ENCODE measurements at places on chromosomes 7 and 10.

- DNase-seq = no peak
These were observed 12.0 kb downstream of the TET1 start for GRCh38 chr10:68572151-68572550.

DNA sequence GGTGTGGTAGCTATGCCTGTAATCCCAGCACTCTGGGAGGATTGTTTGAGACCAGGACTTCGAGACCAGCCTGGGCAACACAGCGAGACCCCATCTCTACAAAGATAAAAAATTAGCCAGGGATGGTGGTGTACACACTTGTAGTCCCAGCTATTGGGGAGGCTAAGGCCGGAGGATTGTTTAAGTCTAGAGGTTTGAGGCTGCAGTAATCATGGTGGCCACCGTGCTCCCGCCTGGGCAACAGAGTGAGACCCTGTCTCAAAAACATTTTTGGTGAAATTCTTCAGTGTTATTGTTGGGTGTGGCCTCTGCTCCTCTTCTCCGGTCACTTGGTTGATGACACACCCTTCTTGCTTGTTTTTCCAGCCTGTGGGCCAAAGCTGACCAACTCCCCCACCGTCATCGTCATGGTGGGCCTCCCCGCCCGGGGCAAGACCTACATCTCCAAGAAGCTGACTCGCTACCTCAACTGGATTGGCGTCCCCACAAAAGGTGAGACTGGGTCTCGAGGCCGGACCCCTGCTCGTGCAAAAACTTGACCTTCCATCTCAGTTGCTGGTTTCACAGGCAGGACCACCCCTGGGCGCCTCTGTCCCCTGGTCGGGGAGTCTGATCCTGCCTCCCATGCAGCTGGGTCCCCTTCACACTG lies 10.6 kb downstream of the PFKFB3 start:
- DNase-seq = no peak

GRCh38 chr10:74145133-74145532 lies 5.5 kb downstream of the AP3M1 start:
- DNase-seq = no peak

DNA sequence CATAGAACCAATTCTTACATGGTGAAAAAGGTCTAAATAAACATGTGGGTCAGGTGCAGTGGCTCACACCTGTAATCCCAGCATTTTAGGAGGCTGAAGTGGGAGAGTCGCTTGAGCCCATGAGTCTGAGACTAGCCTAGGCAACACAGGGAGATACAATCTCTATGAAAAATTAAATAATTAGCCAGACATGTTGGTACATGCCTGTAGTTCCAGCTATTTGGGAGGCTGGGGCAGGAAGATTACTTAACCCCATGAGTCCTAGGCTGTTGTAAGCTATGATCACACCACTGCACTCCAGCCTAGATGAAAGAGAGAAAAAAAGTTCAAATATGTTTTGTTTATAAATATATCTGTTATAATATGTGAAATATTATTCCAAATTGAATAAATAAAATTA lies 643.6 kb downstream of the IPMK start:
- no peak for DNase-seq

- DNase-seq = no peak
These were observed 23.0 kb downstream of the P4HA1 start for GRCh38 chr10:73073627-73074026.

GRCh38 chr7:158274404-158274811 lies 313.2 kb downstream of the PTPRN2 start:
- DNase-seq = no peak

DNA sequence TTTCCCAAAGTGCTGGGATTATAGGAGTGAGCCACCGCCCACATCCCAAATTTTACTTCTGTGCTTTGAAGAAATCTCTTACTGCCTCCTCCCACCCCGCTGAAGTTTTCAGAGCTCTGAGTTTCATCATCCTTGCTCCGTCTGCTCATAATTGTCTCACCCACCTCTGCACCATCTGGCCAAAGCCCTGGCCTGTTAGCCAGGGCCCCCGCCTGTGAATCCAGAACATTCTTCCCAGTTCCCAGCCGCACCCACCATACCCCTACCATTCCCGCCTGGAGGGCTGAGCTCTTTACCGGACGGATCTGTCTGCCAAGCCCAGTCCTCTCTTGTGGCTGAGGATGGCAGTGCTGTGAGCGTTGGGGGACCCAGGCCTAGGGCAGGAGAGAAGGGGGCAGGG lies 14.5 kb downstream of the SSC4D start:
- DNase-seq = no peak

- DNase-seq = peak; percentile 87
These were observed 2.5 kb upstream of the TMEM178B start for GRCh38 chr7:141071260-141071854.

DNA sequence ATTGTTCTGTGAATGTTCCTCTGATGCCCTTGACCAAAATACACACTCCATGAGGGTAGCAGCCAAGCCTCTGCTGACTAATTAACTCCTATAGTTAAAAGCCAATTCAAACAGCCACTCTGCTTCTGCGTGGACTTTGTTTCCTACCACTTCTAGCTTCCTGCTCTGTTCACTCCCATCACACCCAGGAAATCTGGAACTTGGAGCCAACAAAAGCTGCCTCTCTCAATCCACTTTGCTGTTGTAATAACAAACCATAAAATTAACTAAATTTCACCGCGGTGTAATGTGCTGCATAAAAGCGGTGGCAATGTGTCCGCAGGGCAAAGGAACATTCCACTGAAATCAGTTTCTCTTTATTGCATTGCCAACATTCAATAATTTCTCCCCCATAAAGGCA lies 239.5 kb downstream of the PLXNA4 start:
- DNase-seq = no peak

GRCh38 chr10:102452672-102453340 lies 1.5 kb upstream of the C10orf95 start:
- no peak for DNase-seq

- no peak for DNase-seq
These were observed 95.8 kb upstream of the ZNF716 start for GRCh38 chr7:57354195-57354594.

- no peak for DNase-seq
These were observed 133.8 kb downstream of the CPEB3 start for GRCh38 chr10:92156874-92157773.

DNA sequence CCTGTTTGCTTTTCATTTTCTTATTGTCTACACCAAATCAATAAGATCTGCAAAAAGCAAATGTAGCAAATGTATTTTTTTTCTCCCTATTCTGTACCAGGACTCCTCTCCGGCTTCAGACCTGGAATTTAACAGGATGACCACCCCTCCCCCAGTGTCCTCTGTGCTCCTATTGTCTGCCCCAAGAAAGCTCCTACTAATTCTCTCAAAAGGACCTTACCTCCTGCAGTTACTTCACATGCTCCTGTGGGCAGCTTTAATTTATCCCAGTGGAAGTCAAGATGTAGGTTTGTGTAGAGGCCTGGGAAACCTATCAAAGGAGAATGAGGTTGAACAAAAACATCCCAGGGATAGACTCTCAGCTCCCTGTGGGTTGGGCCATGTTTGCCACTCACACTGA lies 31.3 kb downstream of the PLXNA4 start:
- DNase-seq = no peak

GRCh38 chr10:78401624-78402367 lies 368.1 kb downstream of the RPS24 start:
- no peak for DNase-seq

GRCh38 chr7:2972835-2973161 lies 70.9 kb downstream of the CARD11 start:
- DNase-seq = no peak

- no peak for DNase-seq
These were observed 45.5 kb upstream of the PRSS1 start for GRCh38 chr7:142703655-142704305.

DNA sequence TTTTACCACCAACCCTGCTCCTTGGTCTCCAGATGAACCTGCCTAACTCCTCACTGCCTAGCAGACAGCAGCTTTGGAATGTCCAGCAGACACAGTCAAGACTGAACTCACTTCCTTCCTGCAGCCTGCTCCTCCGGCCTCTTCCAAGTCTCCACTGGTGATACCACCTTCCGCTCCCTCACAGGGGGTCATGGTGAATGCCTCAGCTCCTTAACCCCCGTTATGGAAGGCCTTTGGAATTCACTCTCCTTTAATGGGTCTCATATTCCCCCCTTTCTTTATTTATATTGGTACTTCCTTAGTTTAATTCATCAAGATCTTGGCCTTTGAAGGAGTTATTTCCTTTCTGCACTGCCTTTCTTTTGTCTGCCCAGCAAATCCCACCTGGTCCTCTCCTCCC lies 44.9 kb upstream of the ZNF32 start:
- no peak for DNase-seq

GRCh38 chr7:90836937-90837336 lies 240.8 kb downstream of the CDK14 start:
- DNase-seq = no peak

DNA sequence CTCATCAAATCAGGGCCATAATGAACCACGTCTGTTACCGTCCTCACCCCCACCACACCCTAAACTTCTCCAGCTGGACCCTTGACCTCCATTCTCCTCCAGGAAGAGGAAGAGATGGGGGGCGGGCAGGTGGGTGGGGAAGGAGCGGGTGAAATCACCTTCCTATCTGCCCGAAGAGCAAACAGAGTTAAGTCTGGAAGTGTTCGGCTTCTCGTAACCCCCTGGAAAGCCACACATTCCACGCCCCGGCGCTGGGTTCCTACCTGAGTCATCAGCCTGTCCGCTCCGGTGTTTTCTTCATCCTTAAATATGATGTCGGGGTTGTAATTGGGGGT lies 736 bp downstream of the SHH start:
- DNase-seq = no peak

DNA sequence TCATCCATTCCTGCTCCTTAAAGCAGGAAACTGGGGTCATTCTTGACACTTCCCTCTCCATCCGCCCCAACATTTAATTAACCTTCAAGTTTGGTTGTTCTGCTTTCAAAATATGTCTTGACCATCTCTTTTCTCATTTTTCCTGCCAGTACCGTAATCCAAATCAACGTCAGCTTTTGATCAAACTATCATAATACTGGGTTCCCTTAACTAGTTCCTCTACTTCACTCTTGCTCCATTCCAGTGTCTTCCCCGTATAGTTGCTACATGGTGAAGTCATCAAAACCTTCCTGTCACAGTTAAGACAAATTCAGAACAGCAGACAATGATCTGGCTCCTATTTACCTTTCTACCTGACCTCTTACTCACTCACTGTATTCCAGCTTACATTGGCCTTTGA lies 6.6 kb upstream of the KLF14 start:
- no peak for DNase-seq

DNA sequence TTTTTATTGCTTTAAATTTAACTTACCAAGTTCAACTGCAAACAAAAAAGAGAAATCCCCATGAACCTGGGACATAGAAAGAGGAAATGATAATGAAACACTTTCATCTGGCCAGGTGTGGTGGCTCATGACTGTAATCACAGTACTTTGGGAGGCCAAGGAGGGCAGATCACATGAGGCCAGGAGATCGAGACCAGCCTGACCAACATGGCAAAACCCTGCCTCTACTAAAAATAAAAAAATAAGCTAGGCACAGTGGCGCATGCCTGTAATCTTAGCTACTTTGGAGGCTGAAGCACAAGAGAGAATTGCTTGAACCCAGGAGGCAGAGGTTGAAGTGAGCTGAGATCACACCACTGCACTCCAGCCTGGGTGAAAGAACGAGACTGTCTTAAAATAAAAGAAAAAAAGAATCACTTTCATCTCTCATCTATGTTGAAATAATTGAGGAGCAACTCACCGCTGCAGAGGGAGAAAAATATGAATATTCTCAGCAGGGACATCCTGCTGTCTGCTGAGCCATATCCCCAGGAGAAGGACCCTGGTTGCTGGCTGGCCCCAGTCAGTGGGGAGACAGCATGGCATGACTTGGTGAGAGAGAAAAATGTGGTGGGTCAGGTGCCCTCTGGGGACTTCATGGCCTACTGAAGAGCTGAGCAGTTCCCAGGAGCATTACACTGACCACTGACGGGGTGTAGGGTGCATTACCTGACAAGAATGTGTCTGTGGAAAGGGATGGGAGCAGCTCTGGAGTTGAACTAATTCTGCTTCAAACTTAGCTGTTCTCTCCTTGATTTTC lies 22.8 kb upstream of the TARP start:
- no peak for DNase-seq

DNA sequence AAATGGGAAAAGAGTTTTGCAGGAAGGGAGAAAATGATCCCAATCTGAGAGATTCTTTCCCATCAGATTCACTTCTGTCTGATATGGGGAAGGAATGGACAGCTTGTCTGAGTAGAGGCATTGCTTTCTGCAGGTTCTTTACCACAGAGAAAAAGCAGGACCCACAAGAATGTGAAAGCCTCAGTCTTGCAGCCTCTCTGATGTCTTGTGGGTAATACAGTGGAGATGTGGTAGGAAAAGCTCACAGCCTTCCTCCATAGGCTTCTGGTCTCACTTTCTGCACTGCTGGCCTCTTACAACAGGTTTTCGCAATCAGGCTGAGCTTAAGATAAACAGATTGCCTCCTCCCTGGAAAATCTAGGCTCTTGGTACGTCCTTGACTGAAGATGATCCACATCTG lies 551 bp downstream of the IFIT1 start:
- DNase-seq = no peak

DNA sequence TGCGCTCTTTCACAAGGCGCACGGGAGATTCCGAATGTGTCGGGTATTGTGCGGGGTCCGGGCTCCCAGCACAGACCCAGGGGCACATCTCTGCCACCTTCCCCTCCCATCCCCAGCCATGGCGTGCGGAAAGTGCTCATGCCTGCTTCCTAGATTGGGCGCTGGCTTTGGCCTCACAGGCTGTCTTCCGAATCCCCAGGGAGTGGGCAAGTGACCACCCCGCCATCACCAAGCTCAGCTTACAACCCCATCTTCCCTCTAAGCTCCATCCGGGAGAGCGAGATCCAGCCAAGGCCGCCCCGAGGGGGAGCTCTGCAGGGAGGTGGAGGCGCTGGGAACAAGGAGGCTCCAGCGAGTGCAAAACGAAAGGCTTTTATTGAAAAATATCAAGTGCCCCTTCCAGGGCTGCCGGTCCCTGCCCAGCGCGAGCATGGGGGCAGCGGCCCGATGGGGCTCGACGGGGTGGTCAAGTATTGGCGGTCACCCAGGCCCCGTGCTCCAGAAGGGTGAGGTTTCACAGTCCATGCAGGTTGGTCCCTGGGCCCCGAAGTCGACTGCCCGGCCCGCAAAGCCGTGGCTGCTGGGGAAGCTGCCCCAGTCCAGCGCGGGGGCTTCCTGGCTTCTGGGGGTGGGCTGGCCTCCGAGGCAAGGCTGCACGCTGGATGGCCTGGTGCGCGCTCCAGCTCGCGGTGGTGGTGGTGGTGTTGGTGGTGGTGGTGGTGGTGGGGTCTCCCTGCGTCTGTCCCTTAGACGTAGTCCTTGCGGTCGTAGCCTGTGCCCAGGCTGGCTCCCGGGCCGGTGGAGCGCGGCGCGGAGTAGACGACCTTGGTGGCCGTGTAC lies 1.2 kb downstream of the CLDN3 start:
- no peak for DNase-seq

DNA sequence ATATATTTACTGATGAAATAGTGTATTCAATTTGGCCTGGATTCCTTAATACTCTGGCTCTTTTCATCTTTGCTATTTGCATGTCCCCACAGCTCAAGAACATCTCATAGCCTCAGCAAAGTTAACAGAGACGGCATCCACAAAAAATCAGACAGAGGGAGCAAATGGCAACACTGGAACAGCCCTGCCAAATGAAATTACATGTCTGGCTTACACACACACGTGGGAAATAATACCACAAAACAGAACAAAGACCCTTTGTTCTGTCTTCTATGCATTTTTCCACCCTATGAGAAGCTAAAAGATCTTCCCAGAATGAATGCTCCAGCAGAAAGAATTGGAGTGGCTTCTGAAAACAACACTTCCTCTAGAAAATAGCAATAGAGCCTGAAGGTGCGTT lies 139.5 kb downstream of the ALOX5 start:
- DNase-seq = no peak

- no peak for DNase-seq
These were observed 1.0 kb downstream of the TNS3 start for GRCh38 chr7:47580811-47581331.

GRCh38 chr10:73407495-73407894 lies 6.4 kb downstream of the ANXA7 start:
- no peak for DNase-seq
